AG20443 (cell line): ENCODE measurements at places on chromosomes 3 and 15.
A peak's percentile ranks its signal among the peaks of the same experiment; 100 is the strongest.

DNA sequence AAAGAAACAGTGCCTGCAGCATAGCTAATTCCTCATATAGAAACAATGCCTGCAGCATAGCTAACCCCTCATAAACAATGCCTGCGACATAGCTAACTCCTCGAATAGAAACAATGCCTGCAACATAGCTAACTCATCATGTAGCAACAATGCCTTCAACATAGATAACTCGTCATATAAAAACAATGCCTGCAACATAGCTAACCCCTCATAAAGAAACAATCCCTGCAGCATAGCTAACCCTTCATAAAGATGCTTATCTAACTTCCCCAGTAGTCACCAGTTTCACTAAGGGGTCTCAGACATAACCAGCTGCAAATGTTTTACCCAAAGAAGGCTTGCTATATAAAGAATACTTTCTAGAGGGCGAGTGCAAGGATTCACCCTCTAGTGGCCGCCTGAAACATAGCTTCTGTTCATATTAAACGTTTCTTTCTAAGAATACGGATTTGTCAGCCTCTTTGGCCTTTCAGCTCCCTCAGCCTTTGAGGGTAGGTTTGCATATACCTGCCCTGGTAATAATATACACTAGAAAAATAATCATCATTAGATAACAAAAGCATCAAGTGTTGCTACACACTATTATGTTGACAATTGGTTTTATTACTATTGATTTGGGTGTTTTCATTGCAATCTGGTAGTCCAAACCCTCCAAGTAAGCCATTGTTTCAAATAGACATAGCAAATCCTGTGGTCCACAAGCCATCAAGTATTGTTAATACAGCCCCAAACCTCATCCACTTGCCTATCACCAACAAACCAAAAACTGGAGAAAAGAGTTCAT is 44.4 kb upstream of the FAN1 start:
- peak; percentile 54 for DNase-seq

DNA sequence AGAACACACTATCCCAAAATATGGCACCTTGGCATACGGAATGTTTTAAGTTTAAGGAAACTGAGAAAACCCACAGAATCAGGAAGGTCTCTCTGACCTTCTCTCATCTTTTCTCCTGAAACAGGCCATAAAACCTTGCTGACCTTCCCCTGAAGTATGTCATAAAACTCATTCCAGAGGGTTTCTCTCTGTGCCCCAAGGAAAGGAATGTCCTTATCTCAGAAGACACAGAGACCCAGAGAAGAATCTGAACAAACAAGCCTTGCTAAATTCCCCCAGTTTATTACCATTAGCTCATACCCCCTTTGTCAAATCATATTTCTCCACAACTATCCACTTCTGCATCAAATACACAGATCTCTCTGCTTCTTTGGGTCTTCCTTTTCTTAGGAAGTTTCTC is 603.1 kb downstream of the MCTP2 start:
- DNase-seq: no peak

GRCh38 chr3:14464141-14464465 is 61.7 kb downstream of the SLC6A6 start:
- DNase-seq: no peak

GRCh38 chr3:149726716-149727407 is 25.4 kb downstream of the COMMD2 start:
- peak; percentile 26 for DNase-seq

DNA sequence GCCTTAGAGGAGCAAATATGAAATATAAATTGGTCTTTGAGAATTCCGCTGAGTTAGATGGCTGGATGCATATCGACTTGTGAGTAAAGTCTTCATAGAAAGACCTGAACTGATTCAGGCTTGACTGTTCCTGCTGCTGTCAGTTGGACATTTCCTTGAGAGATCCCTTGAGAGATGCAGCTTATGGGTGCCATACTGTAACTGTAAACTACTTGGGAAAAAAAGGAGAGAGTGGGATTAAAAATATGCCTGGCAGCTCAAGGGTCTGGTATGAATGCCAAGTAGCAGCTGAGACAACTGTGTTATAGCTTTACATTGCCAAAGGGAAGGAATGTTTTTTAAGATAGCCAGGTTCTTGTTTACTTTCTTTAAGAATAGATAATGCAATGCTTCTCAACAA is 926.6 kb downstream of the EPHA3 start:
- no peak for DNase-seq

DNA sequence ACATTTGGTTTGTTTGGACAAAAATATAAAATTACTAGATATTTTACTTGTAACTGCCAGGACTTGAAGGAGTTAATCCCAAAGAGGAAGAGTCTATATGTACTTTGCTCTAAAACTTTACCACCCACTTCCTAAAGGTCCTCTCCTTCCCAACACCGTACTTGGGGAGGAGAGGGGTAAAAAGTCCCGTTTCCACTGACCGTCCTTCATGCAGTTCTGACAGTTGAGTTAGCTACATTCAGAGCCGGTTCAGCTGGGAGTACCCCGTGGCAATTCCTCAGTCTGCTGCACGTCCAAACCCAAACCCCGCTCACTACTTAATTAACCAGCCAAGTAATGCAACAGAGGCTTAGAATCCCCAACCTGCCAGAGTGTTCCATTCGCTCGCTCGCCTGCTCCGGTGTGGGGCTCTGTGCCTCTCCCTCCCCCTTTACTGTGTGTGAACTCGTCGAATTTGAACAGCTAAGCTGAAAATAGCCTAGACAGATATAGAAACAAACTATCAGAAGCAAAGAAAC is 519.7 kb downstream of the FOXP1 start:
- DNase-seq: peak; percentile 37

DNA sequence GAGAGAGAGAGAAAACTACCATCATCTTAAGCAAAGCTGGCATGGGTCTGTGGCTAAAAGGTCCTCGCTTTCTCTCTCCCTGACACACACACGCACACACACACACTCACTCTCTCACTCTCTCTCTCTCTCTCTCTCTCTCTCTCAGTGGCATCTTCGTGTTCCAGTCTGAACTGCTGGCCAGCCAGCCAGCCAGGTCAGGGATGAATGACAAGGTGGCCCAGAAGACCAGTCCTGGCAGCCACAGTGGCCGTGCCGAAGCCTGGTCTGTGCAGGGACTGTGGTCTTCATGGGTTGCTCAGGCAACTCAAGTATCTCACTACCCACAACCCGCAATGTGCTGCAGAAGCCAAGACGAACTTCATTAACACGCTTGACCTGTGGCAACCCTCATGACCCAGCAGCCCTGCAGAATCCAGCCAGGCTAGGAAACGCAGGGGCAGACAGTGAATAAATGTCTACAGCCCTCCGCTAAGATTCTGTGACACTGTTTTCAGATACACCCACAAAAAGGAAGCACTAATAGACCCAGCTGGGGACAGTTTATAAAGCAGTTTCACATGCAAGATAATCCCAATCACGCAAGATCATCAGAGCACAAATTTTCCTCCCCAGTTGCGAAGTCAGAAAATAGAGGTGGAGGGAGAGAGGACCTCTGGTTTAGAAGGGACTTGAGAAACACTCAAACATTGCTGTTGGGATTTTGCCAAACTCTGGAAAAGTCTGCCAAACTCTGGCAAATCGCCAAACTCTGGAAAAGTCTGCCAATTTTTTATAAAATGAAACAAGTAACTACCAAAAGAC is 66.4 kb downstream of the XXYLT1 start:
- peak; percentile 63 for DNase-seq

DNA sequence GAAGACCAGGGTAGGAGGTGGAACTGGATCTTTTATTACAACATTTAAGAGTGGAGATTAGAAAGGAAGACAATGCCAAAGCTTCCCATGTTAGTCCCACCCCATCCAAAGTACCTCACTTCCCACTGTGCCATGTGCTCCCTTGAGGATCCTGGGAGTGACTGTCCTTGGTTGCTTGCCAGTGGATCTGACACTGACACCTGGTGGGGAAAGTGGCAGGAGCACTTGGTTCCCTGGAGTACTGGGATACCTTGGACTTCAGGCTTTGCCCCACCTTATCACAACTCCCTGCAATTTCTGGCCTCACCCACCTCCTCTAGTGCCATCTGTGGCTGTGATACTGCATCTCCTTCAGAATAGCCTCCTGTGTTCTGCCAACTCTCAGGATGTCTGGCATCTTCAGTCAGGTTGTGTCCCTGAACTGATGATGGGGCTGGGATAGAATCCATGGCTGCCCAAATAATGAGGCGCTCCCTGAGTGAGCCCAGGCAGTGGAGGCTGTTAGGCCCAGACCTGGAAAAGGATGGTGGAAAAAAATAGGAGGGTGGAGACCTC is 1.3 kb downstream of the ELL3 start:
- DNase-seq: peak; percentile 24

GRCh38 chr3:110362751-110363150 is 708.9 kb upstream of the NECTIN3 start:
- no peak for DNase-seq

DNA sequence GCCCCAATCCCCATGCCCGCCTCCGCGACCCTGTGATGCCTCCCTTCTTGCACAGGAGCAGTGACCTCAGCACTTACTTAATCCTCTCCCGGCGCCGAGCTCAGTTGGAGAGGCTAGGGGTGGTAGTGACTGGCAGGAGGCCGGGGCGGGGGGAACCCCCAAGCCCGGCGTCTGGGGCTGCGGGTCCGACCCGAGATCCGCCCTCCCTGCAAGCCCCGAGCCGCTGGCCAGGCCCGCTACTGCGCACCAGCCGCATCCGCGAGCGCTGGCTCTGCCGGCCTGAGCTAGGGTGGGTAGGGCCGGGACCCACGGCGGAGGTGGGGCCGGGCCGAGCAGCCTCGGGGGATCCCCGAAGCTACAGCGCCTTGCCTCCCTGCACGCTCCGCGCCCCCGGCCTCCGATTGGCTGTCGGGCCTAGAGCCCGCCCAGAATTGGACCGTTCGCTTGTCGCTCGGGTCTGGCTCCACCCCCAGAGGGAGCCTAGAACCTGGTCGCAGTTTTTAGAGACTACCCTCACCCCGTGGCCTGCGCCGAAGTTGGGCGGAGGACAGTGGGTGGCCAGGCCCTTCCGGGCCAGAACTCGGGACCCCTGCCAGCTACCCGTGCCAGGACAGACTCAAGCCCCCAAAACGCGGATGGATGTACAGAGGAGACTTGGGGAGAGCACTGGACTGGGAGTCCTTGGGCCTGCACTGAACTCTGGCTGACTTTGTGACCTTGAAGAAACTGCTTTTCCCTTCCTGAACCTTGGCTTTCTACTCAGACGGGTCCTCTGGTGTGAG is at the start of gene C3orf18:
TSS of gene C3orf18 (minus strand) at position 362 of the 782 bp plus-strand sequence. CDS start 2,048 bp downstream, outside the sequence.
- peak; percentile 97 for DNase-seq

- DNase-seq: no peak
Measured at GRCh38 chr3:86708893-86709292, 282.1 kb downstream of the VGLL3 start.

- DNase-seq: no peak
Measured at GRCh38 chr3:38582316-38582715, 67.2 kb downstream of the SCN5A start.

DNA sequence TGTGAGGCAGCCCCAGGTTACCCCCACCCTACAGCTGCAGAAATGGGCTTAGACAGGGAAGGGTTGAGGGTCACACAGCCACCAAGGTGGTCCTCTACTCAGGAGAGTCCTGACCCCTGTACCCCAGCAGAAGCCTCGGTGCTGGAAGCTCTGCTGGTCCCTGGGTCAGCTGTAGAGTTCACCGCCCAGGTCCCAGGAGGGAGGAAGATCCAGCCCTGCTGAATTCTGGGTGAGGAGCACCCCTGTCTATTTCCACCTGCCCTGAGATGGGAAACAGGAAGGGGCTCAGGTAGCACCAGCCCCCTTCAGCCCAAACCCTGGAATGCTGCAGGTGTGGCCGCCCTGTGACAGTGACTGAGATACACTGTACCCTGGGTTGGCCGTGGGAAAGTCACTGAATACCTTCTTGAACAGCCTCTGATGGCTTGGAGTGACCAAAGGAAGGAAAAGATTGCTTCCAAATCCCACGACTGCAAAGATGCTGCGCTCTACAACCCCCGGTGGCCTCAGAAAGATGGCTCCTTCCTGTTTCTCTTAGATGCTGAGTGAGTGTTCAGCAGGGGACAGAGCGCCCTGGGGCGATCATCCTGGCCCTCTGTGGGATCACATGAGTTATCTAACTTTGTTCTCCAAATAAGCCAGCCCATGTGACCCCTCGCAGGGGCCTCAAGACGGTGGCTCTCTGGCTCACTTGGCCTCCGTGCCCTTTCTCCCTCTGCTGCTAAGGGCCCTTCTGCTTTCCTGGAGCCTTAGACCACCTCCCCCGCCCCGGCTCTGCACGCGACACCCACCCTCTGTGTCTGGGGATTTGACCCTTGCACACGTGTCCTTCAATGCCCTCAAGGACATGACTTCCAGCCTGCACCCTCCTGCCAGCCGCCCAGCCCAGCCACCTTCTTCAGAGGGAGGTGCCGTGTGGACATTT is 141.9 kb downstream of the NSMCE3 start:
- DNase-seq: no peak

DNA sequence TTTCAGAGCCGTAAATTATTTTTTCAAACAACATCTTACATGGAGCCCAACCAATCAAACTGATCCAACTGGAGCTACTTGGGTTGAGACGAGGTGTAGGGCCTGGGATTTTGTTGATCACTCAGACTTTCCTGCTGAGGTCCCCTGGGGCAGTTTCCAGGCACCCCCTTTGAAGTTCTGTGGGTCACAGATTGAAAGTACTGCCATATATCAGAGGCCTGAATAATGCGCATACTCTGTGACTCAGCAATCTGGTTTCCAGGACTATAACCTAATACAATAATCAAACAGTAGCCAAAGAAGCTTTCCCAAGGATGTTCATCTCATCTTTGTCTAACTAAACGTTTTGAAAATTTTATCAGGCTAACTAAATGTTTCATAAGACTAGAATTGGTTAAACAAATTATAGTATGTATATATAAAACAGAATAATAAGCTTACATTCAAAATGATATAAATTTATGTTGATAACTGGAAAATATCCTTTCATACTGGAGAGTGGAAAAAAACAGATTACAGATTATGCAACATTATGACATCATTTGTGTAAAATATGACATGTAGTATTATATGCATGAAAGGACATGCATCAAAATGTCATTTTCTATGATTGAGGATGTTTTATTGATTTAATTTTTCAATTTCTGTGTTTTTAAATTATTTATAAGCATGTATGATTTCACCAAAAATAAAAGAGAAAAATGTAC is 617.1 kb downstream of the NTRK3 start:
- no peak for DNase-seq

DNA sequence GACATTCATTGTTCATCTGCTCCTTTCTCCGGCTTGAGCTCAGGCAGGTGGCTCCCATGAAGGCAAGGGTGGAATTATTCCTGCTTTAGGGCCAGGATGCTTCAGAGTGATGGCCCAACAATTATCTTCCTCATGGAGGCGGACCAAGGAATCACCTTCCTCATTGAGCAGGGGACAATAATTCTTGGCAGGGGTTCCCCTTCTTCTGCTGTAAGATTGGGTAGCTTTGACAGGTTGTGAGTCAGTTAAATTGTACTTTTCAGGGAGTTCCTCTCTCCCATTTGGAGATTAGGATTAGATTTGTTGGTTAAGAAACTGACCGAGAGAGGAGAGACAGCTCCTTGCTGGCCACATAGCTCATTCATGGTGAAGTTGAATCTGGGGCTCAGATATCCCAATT is 31.4 kb upstream of the CD47 start:
- DNase-seq: no peak

GRCh38 chr15:98308117-98308516 is 340.2 kb upstream of the IGF1R start:
- DNase-seq: no peak
